ENCODE measurements at places on chromosomes 12 and 14.

- no peak for DNase-seq
Measured at GRCh38 chr12:24425601-24425970, 476.1 kb upstream of the SOX5 start.

GRCh38 chr12:80847575-80847974 is 90.2 kb downstream of the LIN7A start:
- DNase-seq: no peak

DNA sequence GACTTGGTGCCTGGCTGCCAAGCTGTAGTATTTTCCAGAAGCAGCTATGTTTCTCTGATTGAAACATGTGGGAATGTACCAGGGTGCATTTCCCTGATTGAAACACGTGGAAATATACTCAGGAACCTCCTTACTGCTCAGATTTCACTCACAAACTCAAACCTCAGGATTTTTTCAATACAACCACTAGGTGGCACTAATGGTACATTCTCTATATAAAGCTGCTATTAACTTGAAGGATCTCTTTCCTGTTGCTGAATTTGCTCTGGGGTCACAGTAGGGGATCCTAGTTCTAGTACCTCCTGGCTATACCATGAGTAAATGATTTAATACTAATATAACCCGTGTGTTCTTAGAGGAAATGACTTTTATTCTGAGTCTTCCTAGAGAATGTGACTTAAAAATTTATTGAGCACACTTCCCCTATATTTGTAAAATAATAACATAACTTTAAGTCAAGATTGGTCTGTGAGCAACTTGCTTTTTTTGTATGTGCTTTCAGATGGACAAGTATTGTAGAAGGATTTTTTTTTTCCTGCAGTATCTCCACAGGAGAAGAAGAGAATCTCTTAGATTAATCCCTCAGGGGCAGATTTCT is 173.8 kb upstream of the MIS18BP1 start:
- no peak for DNase-seq

DNA sequence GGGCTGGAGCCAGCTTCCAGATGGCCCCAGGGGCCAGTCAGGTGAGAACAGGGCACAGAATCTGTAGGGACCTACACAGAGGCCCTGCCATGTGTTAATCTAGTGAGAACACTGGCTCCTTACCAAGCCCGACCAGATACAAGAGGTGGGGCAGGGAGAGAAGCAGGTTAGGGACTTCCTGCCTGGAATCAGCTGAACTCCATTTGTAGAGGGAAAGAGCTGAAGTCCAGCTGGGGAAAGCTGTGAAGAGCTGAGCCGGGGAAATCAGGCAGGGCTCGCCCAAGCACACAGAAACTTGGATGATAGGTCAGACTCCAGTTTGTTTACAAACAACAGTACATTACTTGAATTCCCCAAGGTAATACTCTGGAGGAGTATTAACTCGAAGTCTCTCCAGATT is 46.7 kb downstream of the PTGER2 start:
- DNase-seq: no peak

GRCh38 chr14:61472801-61473376 is 151.5 kb downstream of the PRKCH start:
- DNase-seq: no peak

Data from GM04503 (cell line).